ENCODE measurements at places on chromosomes 1 and 21.

GRCh38 chr1:156490401-156491032 lies 10.1 kb downstream of the MEF2D start:
- H3K27me3 ChIP-seq = no peaks in the 10 kb centered on the region
- peak overlapping the region; percentile 92 for H3K27ac ChIP-seq

DNA sequence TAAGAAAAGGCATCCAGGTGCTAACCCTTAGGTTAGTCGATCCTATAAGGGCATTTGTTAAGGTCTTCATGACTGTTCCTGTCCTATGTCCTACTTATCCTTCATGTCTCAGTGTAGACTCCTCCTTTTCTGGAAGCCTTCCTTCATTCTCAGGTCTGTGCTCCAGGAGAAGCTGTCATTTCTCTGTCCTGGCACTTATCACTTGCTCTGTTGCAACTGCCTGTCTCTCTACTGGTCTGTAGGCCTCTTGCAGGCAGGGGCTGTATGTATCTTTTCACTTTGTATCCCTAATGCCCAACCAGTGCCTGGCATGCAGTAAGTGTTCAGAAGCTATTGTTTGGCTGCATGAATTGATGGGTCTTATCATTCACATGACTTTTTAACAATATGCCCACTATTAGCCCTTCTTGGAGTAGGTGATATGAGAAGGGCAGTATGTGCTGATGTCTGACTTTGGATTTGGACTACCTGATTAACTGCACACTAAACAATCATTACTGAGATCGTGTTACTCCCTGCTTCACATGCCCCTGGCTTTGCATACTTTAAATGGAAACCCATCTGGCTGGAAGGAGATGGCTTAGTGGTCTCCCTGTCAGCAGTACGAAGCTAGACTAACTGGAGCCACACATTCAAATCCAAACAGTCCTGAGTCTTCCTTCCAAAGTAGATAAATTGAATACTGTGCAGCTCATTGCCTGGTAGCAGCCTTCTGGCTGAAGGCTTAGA lies 88.8 kb downstream of the RGL1 start:
- DNase-seq = no peak
- peaks cover 3% of the 10 kb centered on the region for H3K27me3 ChIP-seq

GRCh38 chr21:27569091-27569490 lies 602.2 kb upstream of the ADAMTS5 start:
- no peaks in the 10 kb centered on the region for H3K27me3 ChIP-seq
- no peaks in the 10 kb centered on the region for H3K36me3 ChIP-seq
- no peak overlapping the region for H3K4me3 ChIP-seq
- H3K4me1 ChIP-seq = no peaks in the 10 kb centered on the region
- no peak overlapping the region for H3K27ac ChIP-seq

- peaks cover 14% of the 10 kb centered on the region for H3K27me3 ChIP-seq
- no peak for DNase-seq
- no peak overlapping the region for H3K27ac ChIP-seq
- H3K36me3 ChIP-seq = no peaks in the 10 kb centered on the region
- H3K4me3 ChIP-seq = no peak overlapping the region
- no peaks in the 10 kb centered on the region for H3K4me1 ChIP-seq
Observed at GRCh38 chr1:17289721-17290120, 18.3 kb upstream of the PADI4 start.

- H3K4me1 ChIP-seq = peaks cover 13% of the 10 kb centered on the region
- H3K36me3 ChIP-seq = peaks cover 5% of the 10 kb centered on the region
- DNase-seq = no peak
- no peaks in the 10 kb centered on the region for H3K27me3 ChIP-seq
Observed at GRCh38 chr1:179164494-179164893, 65.0 kb downstream of the ABL2 start.

DNA sequence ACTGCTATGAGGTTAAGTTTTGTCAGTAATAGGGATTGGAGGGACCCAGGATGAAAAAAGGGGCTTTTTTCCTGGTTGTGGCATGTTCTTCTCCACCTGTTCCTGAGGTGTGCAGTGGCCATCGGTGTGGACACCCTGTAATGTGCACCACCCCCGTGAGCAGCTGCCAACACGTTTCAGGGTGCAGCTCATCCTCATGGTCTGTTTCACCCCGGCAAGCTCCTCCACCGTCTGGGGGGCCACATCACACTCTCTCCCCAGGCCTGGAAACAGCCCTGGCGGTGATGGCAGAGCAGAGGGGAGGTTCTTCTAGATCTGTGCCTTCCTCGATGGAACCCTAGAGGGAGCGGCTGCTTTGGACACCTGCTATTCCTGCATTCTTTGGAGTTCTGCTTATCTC lies 435.4 kb downstream of the MATN1 start:
- no peak overlapping the region for H3K27ac ChIP-seq
- H3K4me1 ChIP-seq = no peaks in the 10 kb centered on the region

DNA sequence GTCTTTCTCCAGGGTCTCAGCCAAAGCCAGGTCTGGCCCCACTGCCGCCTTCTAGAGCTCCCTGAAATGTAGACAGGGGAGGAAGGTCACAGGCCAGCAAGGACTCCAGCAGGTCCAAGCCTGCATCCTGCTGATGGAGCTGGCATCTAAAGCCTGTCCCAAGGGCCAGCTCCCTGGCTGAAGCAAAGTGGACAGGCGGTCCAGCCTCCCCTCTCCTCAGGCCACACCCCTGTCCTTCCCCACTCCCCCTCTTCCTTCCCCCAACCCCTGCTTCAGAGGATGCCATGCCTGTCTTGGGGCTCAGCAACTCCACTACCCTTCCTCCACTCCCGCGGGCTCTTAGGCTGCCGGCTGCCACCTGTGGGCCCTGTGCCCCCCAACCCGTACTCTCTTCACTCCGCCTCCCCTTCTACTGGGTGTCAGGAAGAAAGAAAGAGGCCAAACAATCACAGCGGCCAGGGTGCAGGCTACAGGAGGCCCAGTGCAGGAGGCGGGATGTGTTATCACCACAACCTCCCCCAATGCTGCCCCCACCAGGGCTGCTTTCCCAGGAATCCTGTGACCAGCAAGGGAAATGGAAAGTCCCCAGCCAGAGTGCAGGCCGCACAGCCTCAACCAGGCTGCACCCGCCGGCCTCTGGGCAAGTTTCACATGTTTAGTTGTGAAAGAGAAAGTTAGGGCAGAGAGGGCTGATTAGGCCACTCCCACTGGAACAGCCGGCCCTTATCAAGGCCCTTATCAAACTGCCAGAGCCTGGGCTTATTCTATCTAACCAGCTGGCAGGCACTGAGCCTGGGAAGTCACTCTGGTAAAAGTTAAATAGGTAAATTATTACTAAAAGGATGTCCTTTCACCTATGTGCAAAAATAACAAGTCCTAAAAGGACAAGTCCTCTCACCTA lies 34.1 kb downstream of the ACOT7 start:
- H3K36me3 ChIP-seq = no peaks in the 10 kb centered on the region
- peaks cover 11% of the 10 kb centered on the region for H3K4me1 ChIP-seq
- H3K27me3 ChIP-seq = no peaks in the 10 kb centered on the region
- DNase-seq = peak; percentile 38
- H3K4me3 ChIP-seq = peak overlapping the region; percentile 62

DNA sequence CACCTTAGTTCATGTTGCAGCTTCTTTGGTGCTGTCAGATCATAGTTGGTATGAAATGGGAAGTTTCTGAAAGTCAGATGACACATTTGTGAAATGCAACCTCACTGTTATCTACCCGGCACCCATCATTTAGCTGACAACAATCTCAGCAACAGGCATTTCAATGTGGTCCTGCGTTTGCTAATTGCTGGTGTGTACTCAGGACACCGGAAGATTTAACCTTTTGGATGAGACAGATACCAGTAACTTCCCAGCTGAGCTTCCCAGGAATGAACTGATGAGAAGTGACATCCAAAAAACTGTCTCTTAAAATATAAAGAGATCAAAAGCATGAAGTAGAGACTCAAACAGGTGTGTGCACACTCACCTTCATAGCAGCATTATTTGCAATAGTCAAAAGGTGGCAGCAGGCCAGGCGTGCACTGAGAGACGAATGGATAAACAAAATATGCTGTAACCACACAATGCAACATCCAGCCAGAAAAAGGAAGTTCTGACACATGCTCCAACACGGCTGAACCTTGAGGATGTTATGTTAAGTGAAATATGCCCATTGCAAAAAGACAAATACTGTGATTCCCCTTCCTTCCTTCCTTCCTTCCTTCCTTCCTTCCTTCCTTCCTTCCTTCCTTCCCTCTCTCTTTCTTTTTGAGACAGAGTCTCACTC lies 7.9 kb upstream of the CLDN14 start:
- H3K36me3 ChIP-seq = no peaks in the 10 kb centered on the region
- H3K27me3 ChIP-seq = no peaks in the 10 kb centered on the region
- H3K4me3 ChIP-seq = no peak overlapping the region
- no peak for DNase-seq

DNA sequence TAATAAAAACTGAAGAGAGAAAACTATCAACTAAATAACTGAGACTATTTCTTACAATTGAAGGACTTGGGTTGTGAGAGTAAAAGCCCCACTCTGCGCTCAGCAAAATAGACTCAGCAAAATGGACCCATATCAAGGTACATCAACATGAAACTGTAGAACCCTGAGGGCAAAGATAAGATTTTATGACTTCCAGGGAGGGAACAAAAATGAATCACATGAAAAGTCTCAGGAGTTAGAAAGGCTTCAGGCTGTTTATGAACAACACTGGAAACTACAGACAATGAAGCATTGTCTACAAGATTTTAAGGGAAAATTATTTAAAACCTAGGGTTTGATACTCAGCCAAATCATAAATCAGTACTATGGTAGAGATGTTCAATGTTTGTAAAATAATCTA lies 434.3 kb downstream of the PTPRC start:
- H3K4me3 ChIP-seq = no peak overlapping the region
- H3K27me3 ChIP-seq = no peaks in the 10 kb centered on the region
- no peaks in the 10 kb centered on the region for H3K36me3 ChIP-seq

DNA sequence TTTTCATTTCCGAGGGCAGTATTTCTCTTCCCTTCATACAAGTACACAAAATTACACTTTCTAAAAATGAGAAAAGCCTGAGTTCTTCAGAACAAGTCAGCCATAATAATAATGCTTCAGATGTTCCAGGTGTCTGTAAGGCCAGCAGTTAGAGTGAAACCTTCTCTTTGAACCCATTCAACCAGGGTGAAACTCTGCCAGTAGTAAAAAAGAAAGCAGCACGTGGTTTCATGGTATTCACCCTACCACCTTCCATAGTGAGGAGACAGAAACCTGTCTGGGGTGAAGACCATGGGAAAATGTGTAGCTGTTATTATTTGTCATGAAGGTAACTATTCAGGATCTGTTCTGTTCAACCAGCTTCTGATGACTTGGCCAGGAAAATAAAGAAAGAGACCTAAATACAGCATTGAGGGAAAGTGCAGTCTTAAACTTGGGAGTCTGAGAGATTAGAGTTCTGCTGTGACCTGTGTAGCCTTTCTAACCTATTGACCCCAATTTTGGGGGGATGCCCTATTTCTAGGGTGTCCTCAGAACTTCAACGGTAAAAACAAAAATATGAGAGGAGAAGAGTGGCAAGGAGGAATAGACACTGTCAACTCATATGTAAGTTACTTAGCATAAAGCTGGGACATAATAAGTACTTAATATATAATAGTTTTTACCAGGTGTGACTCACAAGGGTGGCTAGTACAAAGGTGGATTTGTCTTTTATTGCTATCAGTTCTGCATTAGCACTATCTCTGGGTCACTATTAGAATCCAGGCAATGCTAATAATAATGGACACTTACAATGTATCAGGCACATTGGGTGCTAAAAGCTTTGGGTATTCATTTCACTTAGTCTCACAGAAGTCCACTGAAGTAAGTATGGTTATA lies 70.0 kb upstream of the TNFSF4 start:
- H3K27me3 ChIP-seq = no peaks in the 10 kb centered on the region
- H3K4me1 ChIP-seq = peaks cover 5% of the 10 kb centered on the region
- H3K36me3 ChIP-seq = no peaks in the 10 kb centered on the region
- no peak overlapping the region for H3K27ac ChIP-seq
- DNase-seq = no peak

DNA sequence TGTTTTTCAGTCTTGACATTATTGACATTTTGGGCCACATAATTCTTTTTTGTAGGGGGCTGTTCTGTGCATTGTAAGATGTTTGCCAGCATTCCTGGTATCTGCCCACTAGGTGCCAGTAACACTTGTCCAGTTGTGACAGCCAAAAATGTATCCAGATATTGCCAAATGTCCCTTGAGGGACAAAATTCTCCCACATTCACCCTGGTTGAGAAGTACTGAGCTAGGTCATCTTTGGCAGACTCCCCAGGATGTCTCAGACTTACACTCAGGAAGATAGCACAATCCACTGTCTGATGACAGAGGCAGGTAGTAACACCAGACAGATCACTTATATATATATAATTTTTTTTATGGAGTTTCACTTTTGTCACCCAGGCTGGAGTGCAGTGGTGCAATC lies 5.9 kb downstream of the CD48 start:
- no peak for DNase-seq
- peaks cover 40% of the 10 kb centered on the region for H3K4me1 ChIP-seq
- H3K27ac ChIP-seq = no peak overlapping the region
- peaks cover 17% of the 10 kb centered on the region for H3K36me3 ChIP-seq
- H3K27me3 ChIP-seq = no peaks in the 10 kb centered on the region

DNA sequence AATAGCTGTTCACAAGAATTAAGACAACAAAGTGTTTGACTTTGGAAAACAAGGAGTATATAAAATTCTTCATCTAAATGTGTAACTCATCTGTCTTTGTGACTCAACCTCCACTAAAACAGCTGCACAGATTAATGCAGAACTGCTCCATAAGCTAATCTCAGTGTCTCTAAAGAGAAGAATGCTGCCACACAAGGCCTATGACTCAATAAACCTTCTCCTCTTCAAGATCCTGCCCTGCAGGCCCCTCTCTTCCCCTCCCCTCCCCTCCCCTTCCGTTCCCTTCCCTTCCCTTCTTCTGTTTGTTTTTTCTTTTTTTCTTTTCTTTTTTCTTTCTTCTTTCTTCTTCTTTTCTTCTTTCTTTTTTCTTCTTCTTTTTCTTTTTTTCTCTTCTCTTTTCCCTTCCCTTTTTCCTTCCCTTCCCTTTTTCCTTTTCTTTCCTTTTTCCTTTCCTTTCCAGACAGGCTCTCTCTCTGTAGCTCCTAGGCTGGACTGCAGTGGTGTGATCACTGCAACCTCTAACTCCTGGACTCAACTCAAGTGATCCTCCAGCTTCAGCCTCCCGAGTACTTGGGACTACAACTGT lies 1052.8 kb downstream of the BRINP3 start:
- no peak overlapping the region for H3K4me3 ChIP-seq
- no peaks in the 10 kb centered on the region for H3K4me1 ChIP-seq
- H3K36me3 ChIP-seq = no peaks in the 10 kb centered on the region
- no peak overlapping the region for H3K27ac ChIP-seq

DNA sequence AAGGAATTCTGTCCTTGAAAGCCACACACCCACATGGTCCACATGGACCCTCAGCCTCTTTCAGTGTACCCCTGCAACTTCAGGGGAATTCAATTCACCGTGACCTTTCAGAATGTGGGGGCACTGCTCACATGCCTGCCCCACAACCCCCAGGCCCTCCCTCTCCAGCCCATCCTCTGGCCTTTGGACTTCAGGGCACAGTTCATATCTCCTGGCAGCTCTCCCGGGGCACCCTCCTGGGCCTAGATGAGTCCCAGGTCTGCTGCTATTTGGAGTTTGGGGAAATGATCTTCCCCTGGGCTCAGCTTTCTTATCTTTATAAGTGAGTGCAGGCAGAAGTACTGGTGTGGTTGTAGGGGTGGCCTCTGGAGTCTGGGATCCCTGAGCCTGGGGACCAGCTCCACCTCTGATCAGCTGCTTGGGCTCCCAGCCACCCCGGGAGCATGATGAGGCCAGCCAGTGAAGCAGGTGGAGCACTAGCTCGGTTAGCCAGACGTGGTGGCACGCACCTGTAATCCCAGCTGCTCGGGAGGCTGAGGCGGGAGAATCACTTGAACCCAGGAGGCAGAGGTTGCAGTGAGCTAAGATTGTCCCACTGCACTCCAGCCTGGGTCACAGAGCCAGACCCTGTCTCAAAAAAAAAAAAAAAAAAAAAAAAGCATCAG lies 15.8 kb downstream of the C1orf167 start:
- no peak overlapping the region for H3K27ac ChIP-seq
- no peaks in the 10 kb centered on the region for H3K36me3 ChIP-seq
- no peak overlapping the region for H3K4me3 ChIP-seq
